Vein endothelial cell (primary cell): ENCODE measurements at places on chromosomes 3 and 15. TPM values are rescaled to one million over a fixed set of nuclear protein-coding genes. Genes with fewer than 3 reads are reported as not detected.

Gene MORC1
- total RNA-seq = not detected in 2 replicates

Gene ADAMTS7
- total RNA-seq = 40.9 and 43.8 TPM in 2 replicates

Gene MTMR10
- total RNA-seq = 47.9 and 72.2 TPM in 2 replicates

Gene POPDC2
- total RNA-seq = 0.33 and 0.48 TPM in 2 replicates

Gene SFMBT1
- 3.2 and 5.6 TPM in 2 replicates for total RNA-seq

Gene IFRD2
- total RNA-seq = 127 TPM in 2 replicates

Gene MESP2
- 0.19 TPM in 1 of 2 replicates, not detected in the other for total RNA-seq

Gene CCDC54
- total RNA-seq = not detected in 2 replicates

Gene P4HTM
- total RNA-seq = 9.9 and 16.7 TPM in 2 replicates

Gene GTF2A2
- 45.9 and 56.8 TPM in 2 replicates for total RNA-seq

Gene ATP10A
- 0.19 TPM in 1 of 2 replicates, not detected in the other for total RNA-seq

Gene STRIT1
- total RNA-seq = not detected in 2 replicates

Gene EPM2AIP1
- total RNA-seq = 14.0 and 18.8 TPM in 2 replicates

Gene PDE12
- 24.2 and 31.3 TPM in 2 replicates for total RNA-seq

Gene KBTBD13
- not detected in 2 replicates for total RNA-seq

Gene AHSG
- total RNA-seq = not detected in 2 replicates

Gene RABL3
- total RNA-seq = 11.8 and 16.2 TPM in 2 replicates

Gene GPR62
- total RNA-seq = under 0.01 and 0.10 TPM in 2 replicates

Gene SKIL
- total RNA-seq = 83.4 and 112 TPM in 2 replicates

Gene AGBL1
- under 0.01 TPM in 1 of 2 replicates, not detected in the other for total RNA-seq

Gene PCSK6
- total RNA-seq = 1.6 and 3.3 TPM in 2 replicates

Gene SNTN
- not detected in 2 replicates for total RNA-seq

Gene TCF12
- total RNA-seq = 123 and 135 TPM in 2 replicates

Gene GOLGA6B
- total RNA-seq = not detected in 2 replicates

Gene GREM1
- total RNA-seq = 0.98 and 1.4 TPM in 2 replicates

Gene TMEM42
- 5.7 and 11.1 TPM in 2 replicates for total RNA-seq

Gene CYP19A1
- total RNA-seq = not detected in 2 replicates

Gene LRRC15
- under 0.01 TPM in 1 of 2 replicates, not detected in the other for total RNA-seq

Gene CCDC39
- total RNA-seq = 0.10 TPM in 1 of 2 replicates, not detected in the other

Gene EFCAB12
- total RNA-seq = under 0.01 and 0.19 TPM in 2 replicates

Gene UPK1B
- not detected in 2 replicates for total RNA-seq

Gene CCDC80
- total RNA-seq = 12.7 and 21.9 TPM in 2 replicates

Gene PYDC2
- total RNA-seq = not detected in 2 replicates

Gene MYO5A
- total RNA-seq = 155 and 206 TPM in 2 replicates

Gene C3orf52
- 5.9 and 6.4 TPM in 2 replicates for total RNA-seq

Gene ASB14
- not detected in 2 replicates for total RNA-seq

Gene GXYLT2
- 1.1 and 2.3 TPM in 2 replicates for total RNA-seq

Gene ARPP21
- under 0.01 and 0.38 TPM in 2 replicates for total RNA-seq

Gene FGF7
- 0.19 and 0.98 TPM in 2 replicates for total RNA-seq

Gene ALDH1L1
- not detected in 2 replicates for total RNA-seq

Gene GRIP2
- not detected in 2 replicates for total RNA-seq

Gene SH2D7
- total RNA-seq = not detected in 2 replicates

Gene MUSTN1
- 0.29 TPM in 1 of 2 replicates, not detected in the other for total RNA-seq

Gene C3orf85
- not detected in 2 replicates for total RNA-seq

Gene NEK4
- 16.0 and 20.4 TPM in 2 replicates for total RNA-seq

Gene CHRNB4
- total RNA-seq = not detected in 2 replicates

Gene AADACL2
- not detected in 2 replicates for total RNA-seq

Gene CPN2
- not detected in 2 replicates for total RNA-seq

Gene RGMA
- 0.10 TPM in 1 of 2 replicates, not detected in the other for total RNA-seq

Gene GPR176
- total RNA-seq = 56.6 and 83.3 TPM in 2 replicates

Gene ACAN
- under 0.01 and 0.48 TPM in 2 replicates for total RNA-seq

Gene EHHADH
- 1.5 and 1.6 TPM in 2 replicates for total RNA-seq

Gene COPG1
- 252 and 312 TPM in 2 replicates for total RNA-seq

Gene PLA2G4E
- not detected in 2 replicates for total RNA-seq

Gene SIDT1
- total RNA-seq = 0.10 and 0.33 TPM in 2 replicates
